A172 (cell line): ENCODE measurements at places on chromosomes 4 and X.

DNA sequence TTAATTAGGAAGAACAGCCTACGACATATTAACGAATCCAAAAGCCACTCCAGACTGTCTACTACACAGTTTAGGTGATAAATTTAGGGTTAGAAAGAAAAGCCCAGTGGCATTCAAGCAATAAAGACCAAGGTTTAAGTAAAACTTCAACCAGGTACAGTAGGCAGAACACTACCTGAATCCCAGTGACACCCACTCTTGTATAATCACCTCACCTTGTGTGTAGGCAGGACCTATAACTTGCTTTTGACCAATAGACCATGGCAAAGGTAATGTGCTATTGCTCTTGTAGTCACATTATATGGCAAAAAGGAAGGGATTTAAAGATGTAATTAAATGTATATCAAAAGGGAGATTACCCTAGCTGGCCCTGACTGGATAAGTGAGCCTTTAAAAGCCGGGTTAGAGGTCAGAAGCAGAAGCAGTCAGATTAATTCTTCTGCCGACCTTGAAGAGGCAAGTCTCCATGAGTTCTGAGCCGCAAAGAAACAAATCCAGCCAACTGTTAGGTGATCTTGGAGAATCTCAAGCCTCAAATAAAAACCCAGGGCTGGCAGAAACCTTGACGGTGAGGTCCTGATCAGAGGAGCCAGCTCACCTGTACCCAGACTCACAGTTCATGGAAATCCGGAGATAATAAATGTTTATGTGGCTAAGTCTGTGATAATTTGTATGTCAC lies 8.8 kb downstream of the FSTL5 start:
- no peak for DNase-seq

DNA sequence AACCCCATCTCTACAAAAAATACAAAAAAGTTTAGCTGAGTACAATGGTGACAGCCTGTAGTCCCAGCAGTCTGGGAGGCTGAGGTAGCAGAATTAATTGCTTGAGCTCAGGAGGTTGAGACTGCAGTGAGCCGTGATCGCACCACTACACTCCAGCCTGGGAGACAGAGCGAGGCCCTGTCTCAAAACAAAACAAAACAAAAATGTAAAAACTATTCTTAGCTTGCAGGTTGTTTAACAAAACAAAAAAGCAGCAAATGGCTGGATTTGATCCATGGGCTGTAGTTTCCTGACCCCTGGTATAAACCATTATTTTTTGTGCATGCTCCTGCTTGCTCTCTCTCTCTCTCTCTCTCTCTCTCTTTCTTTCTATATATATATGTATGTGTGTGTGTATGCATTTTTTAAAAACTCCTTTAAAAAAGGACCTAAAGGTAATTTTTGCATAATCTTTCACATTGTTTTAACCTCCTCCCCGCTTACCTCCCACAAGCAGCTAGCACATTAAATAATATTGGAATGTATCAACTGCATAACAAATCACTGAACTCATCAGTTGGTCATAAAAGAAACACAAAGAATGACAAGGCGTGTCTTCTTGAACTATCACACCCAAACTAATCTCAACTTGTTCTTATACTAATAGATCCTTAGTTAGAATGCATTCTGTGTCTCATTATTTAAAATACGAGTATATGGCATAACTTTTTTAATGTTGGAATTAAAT lies 4.8 kb downstream of the AREG start:
- DNase-seq, result peak; percentile 9

GRCh38 chr4:122045533-122045932 lies 93.7 kb upstream of the TRPC3 start:
- peak; percentile 97 for DNase-seq

DNA sequence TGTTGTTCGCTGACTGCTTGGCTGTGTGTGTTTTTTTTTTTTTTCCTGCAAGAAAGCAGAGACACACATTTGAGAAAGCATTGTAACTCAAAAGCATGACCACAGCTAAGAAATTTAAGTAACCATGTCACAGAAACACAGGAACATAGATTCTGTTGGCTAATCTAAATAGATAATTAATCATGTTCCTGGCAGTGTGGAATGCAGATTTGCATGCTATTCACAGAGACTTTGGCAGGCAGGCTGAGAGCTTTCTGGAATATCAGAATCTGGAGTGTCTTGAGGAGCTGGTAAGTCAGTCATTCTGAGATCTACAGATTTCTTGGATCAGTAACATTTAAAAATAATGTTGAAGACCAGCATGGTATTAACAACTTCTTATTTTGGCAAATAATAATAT lies 33.2 kb upstream of the SMS start:
- DNase-seq, result no peak

GRCh38 chr4:8699063-8699385 lies 106.5 kb downstream of the CPZ start:
- DNase-seq, result no peak

DNA sequence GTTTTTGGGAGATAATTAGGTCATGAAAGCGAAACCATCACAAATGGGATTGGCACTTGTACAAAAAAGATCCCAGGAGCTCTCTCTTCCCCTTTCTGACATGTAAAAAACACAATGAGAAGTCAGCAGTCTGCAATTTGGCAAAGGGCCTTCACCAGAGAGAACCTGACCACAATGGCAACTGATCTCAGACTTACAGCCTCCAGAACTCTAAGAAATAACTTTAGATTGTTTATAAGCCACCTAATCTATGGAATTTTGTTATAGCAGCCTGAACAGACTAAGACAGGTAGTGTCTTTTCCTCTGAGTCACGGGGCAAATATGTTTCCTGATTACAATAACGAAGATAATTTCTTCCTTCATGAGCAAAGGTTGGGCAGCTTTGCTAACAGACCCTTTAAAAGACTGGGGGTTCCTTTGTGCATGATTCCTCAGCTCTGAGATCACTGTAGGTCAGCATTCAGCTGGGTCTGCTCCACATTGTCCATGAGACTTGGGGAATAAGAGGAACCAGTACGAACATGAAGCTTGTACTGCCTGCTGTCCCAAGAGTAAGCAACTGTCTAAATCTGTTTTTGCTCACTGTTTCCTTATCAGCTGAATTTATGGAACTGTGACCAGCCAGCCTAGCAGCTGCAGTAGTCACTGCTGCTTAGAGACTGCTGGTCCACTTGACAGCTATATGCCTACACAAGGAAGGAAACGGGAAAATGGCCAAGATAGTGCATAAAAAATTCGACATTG lies 191.6 kb downstream of the ANAPC10 start:
- DNase-seq, result peak; percentile 6
